NCI-H524 treated with DMSO at 0.1 percent for 48 hours (cell line): ENCODE measurements at places on chromosomes 2 and 18.

DNA sequence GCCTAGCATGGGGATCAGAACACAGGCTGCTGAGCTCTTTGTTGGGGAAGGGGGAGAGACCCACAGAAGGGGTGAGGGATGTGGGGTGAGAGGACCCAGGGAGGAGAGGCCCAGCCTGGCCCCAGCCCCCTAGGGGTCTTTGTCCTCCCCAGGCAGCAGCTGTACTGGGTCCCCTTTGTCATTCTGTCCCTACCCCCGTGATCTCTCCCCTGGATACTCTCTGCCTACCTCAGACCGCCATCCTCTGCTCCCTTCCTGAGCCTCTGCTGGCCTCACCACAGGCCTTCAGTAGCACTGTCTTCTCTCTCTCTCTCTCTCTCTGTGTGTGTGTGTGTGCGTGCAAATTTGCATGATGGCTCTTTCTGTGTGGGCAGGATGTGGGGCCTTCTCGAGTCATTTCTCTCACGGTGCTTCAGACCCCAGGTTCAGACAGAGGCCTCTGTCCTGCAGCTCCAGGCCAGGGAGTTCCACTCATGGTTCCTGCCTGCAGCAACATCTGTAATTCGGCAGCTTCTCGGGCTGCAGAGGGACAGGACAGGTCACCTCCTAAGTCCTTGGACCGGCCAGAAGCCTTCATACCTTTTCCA, 1.4 kb downstream of the PSD4 start:
- no peak for DNase-seq

GRCh38 chr18:47863041-47863440, 67.4 kb downstream of the SMAD2 start:
- no peak for DNase-seq

GRCh38 chr2:72962911-72963310, 45.6 kb downstream of the EMX1 start:
- DNase-seq: no peak

DNA sequence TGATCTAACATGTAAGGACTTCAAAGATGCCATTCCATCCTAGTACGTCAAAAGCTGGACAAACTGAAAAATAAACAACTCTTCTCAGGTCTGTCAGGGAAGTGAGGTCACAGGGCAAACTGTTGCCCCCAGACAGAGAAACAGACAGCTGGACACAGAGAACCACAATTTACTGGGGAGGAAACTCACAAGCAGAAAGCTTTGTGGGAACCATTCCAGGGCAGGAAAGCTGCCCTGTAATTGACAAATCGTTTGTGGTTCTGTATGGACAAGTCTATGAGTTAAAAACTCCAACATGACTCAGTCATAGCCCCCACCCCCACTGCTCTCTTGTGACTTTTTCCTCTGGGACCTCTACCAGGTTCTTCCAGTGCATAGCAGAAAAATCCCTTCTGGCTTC, 28.4 kb downstream of the MCEE start:
- no peak for DNase-seq

DNA sequence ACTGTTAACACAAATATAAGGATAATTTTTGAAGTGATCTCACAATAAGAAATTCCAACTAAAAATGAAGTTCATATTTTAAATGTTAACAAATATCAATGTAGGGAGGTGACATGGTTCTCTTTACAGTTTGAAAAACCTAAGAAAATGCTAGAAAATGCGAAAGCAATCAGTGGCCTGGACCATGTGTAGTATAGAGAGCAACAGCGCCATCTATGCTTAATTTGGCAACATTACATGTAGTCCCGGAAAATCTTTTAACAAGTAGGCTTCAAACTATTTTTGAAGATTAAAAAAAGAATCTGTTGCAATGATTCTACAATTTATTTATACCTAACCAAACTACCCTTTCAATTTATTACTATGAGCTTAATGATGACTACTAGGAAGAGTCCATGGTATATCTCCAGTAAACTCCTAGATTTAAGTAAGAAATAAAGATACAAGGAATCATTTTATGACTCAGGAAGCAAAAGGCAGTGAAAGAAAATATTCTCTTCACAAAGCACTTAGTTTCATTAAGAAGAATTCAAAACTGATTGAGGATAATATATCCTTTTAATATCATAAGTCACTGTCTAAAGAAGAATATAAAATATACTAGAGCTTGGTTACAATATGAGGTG, 33.3 kb downstream of the NDUFA10 start:
- DNase-seq: no peak

DNA sequence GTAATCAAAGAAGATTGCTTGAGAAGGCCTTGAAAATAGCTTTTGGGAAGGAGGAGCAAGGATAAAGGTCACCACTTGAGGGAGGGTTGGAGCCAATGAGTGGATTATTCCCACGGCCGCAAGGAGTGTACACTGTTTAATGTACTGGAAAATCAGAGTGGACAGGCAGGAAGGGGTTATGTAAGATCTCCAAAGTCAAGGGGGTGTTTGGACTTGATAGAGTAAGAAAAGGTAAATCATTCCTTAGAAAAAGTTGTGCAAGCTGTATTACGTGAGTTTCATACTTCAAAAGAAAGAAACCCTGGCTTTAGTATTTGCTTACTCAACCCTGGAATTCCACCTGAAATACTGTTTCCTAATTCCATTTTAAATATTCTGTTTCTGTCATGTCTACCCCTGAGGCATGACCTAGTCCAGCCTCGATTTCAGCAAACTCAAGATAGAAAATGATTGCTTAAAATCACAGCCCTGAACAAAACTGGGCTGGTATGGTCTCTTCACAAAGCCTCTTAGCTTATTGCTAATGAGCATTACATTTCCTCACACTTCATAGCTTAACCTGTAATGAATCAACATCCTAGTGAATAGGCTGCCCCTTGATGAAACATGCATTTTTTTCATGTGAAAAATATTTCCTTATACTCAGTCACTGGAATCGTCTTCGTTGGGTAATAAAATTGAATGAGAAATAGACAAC, 1.1 kb downstream of the MREG start:
- DNase-seq: no peak

DNA sequence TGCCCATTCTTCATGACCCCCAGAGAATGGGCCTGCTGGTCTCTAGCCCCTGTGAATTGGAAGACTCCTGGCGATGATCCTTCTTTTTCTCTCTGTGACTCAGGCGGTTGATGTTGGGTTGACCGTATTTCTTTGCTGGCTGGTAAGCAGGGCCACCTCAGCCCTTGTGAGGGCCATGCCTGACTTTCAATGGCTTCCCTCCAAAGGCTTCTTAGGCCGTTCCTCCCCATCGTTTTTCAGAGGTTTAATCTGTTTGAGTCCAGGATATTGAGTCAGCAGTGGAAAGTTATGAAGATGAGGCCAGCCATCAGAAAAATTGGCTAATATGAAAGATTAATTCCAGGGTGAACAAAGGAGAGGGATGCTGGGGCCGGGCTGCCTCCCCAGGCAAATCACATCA, 13.6 kb downstream of the HPCAL1 start:
- no peak for DNase-seq

DNA sequence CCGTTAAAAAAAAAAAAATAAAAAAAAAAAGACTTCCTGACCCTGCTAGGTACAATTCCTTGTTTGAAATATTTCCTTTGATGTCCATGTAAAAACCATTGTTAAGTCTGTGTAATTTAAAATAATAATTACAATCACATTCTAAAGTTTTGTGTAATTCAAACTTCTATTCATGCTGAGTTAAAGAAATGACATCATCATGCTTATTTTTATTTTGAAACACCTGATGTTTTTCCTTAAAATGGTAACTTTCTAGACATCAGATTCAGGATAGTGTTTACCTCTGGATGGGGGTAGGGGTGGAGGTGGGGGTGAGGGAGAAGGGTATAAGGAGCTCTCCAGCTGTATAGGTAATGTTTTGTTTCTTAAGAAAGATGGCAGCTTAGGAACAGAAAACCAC, 92.8 kb downstream of the ADCYAP1 start:
- no peak for DNase-seq

GRCh38 chr2:31698722-31699121, 118.0 kb upstream of the SRD5A2 start:
- no peak for DNase-seq

DNA sequence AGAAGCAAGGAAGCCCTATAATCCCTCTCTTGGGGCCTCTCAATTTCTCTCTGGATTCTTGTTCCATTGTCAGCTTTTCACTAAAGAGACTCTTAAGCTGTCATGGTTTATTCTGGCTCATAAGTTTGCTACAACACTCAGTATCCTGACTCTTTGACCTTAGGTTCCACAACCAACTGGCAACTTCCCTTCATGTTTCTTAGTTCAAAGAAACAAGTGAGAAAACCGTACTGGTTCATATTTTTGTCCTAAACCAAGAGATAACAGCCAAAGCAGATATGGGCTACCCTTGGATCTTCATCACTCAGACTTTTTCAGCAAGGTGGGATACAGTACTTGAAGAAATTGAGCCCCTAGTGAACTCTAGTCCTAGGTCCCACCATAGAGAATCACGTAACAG, 109.9 kb upstream of the CRIM1 start:
- DNase-seq: no peak
